ENCODE measurements at places on chromosomes 16 and 17.

DNA sequence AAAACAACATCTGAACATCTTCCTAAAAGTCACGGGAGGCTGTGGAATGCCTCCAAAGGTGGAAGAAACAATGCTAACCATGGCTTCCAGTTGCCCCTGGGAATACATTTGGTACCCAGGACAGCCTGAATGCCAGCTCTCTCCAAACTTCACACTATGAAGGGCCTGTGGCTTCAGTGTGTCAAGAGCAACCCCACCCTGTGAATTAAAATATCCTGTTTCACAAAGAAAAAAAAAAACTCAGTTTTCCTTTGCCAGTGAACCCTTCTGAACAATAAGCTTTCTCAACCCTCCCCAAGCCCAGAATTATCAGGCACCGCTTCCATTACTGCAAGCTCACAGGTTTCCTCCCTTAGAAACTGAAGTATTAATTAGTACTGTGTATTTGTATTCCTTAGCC, 69.8 kb downstream of the SLC39A11 start:
- no peak for DNase-seq

DNA sequence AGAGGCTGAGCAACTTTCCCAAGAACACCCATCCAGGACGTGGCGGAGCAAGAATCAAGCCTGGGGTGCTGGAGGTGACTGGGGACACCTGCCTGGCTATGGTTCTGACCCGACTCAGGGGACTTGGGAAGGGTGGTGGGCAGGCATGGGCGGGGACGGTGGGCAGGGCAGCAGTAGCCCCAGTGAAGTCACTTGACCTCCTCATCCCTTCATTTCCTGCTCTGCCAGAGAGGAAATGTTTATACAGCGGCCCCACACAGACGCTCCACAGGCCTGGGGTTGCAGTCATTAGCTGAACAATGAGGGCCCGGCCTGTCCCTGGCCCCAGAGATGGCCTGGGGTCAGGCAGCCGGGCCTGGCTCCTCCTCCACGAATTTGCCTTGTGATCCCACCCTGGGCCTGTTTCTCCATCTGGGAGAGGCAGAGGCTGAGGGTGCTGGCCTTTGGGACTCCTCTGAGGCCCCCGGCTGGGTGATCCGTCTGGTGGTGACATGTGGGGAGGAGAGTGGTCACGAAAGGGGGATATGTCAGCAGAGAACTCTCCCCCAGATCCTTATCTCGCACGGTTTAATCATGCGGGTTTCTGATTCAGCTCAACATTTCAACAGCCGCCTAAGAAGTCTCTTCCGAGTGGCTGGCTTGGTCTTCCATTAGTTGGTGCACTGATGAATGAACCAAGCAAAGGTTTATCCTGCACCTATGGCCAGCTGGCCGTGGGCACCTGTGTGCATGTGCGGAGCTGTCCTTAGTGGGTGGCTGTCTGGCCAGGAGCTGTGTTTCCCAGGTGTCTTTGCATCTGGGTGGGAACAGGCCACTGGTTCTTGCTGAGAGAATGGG, 175.9 kb downstream of the IRF8 start:
- DNase-seq: no peak

GRCh38 chr16:56923481-56924091, 8.4 kb upstream of the HERPUD1 start:
- DNase-seq: no peak

DNA sequence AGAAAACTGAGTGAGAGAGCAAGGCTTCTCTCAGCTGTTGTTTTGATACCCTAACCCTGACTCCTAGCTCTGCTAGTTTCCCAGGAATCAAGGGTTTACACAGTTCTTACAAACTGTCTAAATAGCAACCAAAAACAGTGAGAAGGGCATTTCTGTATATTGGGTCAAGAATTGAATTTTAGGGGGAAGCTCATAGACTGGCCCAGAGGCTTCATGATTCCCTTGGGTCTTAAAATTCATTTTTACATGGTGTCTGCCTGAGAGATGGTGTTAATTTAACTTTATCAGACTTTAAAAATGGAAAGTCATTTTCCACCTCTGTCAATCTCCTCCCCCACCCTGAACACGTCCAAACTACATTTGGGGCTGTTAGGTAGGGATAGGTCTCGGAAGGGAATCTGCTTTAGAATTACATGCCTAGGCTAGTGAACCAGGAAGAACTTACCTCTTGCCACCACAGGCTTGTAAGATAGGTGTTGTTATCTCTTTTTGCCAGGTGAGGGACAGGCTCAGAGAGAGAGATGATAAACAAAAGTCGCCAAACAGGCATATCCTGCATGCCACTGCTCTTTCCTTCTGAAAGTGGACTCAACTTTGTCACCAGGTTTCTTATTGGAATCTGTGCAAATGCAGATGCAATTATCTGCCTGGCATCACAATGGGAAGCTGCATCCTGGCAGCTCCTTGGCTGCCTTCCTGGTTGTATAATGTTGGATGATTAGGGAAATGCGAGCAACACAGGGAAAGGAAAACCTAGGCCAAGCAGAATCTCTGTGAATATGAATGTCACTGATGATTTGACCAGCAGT, 3.1 kb downstream of the PHAF1 start:
- DNase-seq: no peak

DNA sequence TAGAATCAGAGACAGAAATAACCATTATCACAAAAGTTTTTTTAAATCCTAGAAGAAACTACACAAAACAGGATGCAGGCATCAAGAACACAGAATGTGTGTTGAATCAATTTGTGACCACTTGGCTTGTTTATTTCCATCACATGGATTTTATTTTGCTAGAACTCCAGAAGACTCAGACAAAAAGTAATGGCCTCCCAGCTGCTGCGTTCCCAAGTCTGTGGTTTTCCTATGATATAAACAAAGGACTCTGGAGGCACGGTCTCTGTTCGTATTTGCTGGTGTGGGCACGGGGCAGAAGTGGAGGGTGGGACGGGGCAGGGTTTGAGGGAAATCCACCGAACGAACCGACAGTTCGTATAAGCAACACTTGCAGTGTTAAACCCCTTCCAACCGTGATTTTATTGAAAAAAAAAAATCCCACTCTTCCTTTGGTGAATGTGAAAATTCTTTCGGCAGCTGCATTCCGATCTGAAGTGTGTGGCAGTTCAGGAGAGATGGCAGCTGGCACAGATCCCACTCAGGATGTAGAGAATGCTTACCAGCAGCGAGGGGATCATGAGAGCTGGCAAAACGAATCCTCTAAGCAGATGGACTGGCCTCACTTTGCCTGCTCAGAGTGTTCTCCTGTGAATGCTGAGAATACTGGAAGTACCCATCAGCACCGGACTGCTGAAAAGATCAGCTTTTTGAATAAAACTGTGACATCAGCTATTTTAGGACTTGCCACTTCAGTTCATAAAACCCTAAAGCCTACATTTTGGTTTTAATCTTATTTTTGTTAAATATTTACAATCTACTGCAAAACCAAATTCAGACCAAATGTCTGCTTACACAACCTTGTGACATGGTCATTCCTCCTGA, 165.2 kb downstream of the VPS53 start:
- DNase-seq: no peak

DNA sequence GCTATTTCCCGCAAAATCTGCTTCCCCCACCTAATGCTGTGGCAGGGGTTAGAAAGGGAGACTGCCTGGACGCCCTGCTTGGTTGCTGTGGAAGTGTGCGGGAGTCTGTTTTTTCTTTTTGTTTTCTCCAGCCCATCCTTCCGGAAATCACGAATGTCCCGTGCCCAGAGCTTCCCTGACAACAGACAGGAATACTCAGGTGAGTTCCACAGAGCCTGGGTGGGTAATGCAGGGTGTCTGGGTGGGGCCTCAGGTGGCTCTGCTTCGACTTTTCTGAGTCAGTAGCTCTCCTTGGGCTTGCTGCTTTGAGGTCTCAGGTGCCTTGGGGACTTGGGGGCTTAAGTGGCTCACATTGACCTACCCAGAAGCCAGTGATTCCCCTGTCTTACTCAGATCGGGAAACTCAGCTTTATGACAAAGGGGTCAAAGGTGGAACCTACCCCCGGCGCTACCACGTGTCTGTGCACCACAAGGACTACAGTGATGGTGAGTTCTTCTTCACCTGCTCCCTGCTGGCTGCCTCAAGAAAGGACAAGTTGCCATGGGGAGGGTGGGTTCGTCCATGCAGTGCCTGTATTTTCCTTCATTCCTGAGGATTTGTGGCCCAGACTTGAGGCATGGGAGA, 11.4 kb downstream of the LIMD2 start:
- no peak for DNase-seq

DNA sequence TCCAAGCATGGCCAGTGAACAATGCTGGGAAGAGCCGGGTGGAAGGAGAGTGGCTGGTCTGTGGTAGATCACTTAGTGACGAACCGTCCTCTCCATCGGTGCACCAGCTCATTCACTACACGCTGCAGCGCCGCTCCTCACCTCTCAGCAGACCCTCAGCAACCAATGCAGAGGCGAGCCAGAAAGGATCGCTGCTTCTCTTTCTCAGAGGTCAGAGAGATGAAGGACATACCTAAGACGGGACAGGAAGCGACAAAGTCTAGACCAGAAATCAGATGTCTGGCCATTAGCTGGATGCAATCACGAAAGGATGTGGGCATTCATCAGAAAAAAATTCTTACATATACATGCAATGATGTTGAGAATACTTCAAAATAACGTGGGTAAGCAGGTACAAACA, 26.9 kb downstream of the NSMCE1 start:
- no peak for DNase-seq

DNA sequence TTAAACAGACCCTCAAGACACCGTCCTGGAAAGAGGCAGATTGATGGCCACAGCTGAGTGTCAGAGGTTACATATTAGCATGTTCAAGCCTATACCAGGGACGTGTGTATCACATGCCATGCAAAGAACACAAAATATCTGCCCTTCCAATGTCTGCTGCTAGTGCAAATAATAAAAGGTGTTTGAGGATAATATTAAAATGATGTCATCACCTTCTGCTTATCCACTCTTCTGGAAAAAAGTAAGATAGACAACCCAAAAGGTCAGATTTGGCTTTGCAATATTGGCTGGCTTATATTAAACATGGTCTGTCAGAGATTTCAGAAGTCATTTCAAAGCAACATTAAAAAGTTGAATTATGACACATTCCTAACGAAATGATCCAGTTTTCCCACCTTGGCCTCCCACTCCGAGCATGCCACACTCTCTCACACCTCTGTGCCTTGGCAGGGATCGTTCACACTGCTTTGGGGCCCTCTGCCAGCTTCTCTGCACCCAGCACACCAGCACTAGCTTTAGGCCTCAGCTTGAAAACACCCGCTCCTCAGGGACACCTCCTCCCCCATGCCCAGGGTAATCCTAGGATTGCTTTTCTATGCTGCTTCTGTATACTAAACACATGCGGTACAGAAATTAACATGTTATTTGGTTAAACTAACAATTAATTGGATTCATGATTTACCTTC, 248.2 kb downstream of the NTN1 start:
- DNase-seq: no peak

GRCh38 chr16:72264771-72265170, 92.8 kb upstream of the PMFBP1 start:
- DNase-seq: no peak

- no peak for DNase-seq
These were observed 365.9 kb upstream of the ERCC4 start for GRCh38 chr16:13554005-13554404.

DNA sequence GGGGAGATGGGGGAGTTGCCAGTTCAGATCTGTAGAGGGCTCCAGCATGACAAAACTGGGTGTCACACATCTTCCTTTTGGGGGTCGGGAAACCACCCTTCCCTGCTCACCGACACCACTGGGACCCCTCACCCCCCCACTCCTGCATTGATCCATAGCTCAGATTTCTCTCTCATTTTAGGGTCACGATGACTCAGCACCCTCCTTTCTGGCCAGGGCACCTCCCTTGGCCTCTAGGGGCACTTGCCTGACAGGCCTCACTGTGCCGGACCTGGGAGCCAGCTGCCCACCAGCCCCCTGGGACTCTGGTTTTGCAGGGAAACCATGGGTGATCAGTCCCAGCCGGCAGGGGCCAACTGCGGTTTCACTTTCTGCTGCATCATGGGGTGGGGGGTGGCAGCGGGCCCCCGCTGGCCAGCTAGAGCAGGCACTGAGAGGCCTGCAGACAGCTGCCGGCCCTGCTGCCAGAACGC, 239.4 kb downstream of the MRTFB start:
- DNase-seq: no peak

DNA sequence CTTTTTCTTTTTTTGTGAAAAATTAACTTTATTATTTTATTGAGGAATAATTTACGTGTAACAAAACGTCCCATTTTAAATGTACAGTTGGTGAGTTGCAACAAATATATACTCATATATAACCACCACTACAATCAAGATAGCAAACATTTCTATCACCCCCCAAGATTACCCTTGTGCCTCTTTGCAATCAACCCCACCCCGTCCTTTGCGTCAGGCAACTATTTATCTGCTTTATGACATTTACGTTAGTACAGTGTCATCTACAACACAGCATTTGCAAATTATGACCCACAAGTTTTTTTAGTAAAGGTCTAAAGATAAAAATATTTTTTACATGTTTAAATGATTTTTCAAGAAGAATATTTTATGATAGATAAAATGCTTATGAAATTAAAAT, 485.6 kb upstream of the SOX9 start:
- no peak for DNase-seq

DNA sequence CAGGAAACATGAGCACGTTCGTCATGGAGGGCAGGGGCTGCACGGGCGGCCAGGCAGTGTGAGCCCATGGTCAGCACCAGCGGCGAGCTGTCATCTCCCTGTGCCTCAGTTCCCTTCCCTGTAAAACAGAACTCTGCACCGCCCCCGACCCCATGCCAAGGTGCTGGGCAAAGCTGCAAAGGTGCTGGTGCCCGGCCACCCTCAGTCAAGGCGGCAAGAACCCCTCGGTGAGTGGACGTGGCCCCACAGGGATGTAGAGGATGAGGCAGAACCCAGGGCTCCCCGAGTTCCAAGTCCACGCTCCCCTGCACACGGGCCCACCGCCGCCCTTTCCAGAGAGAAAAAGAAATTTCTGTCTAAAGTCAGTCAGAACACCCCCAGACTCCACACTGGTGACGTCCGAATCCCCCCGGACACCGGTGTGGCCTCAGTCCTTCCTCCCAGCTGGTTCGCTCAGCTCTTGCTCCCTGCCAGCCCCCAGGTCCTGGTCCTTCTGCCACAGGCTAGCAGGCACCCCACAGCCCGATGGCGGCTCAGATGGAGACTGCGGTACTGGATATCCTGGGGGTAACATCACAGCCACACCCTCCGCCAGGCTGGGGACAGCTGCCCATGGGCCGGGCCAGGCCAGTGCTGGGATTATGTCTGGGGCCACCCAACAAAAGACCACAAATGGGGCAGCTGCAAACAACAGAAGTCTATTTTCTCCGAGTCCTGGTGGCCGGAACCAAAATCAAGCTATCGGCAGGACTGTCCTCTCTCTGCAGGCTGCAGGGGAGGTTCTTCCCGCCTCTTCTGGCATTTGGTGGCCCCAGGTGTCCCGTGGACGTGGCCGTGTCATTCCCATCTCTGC, 14.4 kb upstream of the BAHCC1 start:
- DNase-seq: no peak

DNA sequence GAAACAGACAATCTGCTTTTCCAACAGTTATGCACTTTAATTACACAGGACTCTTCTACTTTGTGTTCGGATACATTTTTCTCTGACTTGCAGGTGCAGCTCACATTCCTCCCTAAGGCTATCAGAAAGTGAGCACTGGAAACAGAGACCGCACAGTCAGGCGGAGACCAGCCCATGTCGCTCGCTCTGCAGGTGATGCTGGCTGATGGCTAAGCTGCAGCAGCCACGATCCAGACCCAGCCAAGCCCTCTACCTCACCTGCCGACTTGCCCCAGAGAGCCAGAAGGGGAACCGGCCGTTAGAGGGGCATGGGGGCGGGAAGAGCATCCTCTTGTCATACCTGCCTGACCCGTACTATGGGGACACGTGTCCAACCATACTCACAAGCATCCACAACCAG, 33.8 kb downstream of the MAP1LC3B start:
- DNase-seq: no peak

Measured in activated CD4-positive, alpha-beta T cell treated with anti-CD3 and anti-CD28 coated beads, Interleukin-2, amount 50 U/mL, for 16 hours (primary cell).